ENCODE measurements at places on chromosomes 11 and 22.

DNA sequence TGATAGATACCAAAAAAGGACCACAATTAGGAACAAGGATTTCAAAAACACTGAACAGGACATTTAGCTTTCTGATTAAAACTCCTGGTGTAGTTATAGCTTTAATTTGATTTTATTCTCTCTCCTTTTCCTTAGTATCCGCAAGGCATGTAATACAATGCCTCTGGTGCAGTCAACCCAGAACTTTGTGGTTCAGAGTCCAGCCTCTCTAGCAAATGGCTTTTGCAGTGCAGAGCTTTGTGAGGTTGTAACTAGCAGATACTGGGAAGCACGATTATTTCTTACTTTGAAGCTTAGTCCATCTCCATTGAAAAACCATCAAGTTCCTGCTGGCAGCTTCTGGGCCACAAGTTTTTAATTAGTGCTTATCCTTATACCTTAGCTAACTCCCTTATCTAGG lies 79.8 kb downstream of the GRIA4 start:
- DNase-seq: no peak

- no peak for DNase-seq
Observed at GRCh38 chr11:2577031-2577990, 122.5 kb downstream of the KCNQ1OT1 start.

DNA sequence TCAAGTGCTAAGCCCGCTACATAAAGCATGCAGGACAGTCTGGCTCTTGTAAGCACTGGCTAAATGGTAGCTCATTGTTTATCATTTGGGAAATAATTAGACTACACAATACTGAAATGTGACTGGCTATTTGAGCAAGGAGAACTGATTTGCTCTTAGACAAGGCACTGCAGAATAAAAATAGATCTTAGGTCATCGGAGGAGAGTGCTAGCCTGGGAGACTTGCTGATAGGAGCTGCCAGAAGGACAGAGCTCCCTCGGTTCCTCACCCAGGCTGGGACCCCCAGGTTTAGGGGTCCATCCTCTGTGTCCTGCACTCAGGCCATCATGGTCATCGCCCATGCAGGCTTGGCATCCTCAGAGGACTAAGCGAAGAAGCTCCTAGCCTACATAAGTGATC lies 184.4 kb upstream of the NCAM1 start:
- DNase-seq: no peak

GRCh38 chr11:8760896-8761295 lies 78.3 kb downstream of the RPL27A start:
- no peak for DNase-seq

DNA sequence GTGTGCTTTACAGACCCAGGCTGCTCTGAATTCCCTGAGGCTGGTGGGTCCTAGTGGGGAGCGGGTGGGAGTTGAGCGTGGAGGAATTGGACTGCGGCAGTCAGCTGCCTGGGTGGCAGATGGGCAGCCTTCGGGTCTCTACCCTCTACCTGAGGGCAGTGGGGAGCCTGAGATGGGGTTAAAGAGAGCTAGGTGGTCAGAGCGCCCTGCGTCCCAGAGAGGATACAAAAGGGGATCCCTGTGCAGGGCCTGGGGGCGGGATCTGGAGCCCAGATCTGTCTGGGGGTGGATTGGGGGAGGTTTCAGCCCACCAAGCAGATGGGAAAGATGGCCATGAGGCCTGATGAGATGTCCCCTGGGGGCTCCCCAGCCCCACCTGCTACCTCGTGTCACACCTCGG lies 18.2 kb downstream of the KCTD17 start:
- no peak for DNase-seq

DNA sequence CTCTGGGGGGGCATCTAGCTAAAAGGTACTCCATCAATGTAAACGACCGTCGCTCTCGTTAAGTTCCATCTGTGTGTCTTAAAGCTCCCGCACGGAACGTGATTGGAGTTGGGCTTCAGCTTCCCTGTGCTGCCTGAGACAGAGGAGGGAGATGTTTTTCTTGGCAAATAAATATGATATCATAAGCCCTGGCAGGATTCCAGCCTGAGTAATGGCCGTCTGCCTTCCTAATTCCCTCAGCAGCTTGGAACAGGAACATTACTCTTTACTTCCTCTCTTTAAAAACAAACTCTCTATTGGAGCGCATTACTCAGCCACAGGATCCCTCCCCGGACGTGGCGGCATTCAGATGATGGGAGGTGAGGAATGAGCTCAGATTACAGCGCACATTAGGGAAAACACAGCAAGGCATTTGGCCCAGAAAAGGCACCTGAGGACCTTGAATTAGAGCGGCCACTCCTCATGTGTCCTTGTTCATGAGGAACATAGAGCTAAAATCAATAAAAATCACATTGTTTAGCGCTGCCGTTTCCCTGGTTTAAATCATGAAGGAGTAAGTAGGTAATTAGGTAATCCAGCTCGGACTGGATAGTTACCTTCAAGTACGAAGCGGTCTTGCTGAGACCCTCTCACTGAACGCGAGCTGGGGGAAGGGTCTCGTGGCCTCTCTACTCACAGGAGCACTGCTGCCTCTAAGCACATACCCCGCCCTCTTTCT lies 230.4 kb downstream of the ST3GAL4 start:
- peak; percentile 95 for DNase-seq

- no peak for DNase-seq
Observed at GRCh38 chr11:31355817-31356216, 13.7 kb downstream of the DCDC1 start.

DNA sequence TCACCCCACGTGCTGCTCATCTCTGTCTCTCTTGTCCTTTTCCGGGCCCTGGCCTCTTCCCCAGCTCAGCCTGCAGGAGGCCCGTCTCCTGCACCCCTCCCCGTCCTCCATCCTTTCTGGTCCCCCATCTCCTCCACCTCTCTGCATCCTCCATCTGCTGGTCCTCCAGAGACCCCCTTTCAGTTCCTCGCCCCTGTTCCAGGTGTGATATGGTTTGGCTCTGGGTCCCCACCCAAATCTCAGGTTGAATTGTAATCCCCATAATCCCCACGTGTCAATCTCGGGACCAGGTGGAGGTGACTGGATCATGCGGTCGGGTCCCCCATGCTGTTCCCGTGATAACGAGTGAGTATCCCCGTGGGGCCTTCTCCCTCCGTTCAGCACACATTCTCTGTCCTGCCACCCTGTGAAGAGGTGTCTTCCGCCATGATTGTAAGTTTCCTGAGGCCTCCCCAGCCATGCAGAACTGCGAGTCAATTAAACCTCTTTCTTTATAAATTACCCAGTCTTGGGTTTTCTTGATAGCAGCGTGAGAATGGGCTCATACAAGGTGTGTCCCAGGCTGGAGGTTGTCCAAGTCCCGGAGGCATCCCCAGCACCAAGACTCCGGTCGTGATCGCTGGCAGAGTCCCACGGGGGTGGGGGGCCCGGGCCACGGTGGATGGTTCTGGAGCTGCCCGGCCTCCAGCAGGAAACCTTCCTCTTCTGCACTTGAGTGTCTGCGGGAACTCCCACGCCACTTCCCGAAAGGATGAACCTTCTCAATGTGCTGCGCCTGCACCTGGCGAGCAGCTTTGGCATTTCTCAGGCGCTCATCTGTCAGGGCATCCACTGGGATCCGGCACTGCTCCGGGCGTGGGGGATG lies 29.0 kb upstream of the TOLLIP start:
- DNase-seq: no peak

DNA sequence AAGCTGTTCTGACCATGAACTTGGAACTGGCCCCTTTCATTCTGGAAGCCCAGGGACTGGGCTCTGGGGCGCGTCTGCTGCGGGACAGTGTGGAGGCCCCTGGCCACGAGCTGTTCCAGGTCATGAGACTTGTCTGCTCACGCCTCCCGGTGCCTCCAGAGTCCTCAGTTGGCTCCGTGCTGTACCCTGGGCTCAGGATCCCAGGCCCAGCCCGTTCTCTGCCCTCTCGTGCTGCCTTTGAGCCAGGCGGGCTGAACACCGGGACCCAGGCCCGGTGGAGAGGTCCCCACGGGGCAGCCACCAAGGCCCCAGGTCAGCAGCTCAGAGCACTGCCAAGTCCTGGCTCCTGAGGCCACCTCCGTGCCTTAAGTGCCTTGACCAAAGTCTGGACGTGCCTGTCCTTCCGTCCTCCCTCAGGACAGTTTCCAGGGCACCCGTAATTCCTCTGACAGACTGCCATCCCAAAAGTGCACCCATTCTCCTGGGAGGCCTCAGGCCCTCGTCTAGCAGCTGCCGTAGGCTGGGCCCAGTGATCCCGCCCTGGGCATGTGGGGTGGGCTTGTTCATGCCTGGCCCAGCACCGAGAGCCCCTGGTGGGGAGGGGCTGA lies 36.3 kb upstream of the PPARA start:
- no peak for DNase-seq

DNA sequence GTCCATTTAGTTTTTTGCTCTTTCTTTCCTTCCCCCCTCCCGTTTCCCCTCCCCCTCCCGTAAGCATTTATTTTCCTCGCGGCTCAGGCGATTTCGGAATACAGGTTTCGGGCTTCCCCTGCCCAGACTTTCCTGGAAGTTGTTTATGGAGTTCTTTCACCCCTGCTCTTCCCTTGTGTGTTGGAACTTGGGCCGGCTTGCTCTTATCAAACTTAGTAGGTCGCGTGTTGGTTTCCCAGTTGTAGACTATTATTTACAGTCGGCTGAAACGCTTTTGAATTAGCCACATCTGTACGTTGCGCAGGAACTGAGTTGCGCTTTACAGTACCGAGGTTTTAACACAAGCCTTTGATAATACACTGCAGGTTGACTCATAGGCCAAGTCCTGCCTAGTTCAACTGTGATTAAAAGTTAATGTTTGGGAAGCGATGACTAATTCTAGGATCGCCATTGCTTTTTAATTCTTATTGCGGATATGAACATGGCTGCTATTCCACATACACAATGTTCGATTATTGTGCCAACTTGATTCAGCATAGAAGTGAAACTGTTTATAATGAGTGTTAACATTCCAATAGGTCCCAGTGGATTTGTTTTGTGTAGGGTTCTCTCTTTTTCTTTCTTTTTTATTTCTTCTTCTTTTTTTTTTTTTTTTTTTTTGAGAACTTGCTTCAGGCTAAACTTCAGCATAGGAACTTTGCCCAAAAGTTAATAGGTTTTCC lies 1.7 kb downstream of the YAP1 start:
- peak; percentile 78 for DNase-seq

DNA sequence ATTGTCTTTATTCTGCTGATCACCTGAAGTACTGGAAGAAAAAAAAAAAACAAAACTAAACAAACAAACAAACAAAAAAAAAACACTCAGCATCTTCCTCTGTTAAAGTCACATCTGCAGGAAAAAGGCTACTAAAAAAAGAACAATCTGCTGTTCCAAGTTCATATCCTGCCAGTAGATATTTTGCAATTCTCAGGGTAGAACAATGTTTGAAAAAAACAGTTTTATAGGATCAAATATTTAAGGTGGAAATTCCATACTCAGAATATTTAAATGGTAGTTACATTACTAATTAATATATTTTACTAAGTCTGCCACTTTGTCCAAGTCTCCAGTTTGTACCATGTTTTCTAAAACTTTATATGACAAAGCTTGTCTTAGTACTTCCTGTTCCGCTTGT lies 175.2 kb downstream of the SBF2 start:
- DNase-seq: no peak

DNA sequence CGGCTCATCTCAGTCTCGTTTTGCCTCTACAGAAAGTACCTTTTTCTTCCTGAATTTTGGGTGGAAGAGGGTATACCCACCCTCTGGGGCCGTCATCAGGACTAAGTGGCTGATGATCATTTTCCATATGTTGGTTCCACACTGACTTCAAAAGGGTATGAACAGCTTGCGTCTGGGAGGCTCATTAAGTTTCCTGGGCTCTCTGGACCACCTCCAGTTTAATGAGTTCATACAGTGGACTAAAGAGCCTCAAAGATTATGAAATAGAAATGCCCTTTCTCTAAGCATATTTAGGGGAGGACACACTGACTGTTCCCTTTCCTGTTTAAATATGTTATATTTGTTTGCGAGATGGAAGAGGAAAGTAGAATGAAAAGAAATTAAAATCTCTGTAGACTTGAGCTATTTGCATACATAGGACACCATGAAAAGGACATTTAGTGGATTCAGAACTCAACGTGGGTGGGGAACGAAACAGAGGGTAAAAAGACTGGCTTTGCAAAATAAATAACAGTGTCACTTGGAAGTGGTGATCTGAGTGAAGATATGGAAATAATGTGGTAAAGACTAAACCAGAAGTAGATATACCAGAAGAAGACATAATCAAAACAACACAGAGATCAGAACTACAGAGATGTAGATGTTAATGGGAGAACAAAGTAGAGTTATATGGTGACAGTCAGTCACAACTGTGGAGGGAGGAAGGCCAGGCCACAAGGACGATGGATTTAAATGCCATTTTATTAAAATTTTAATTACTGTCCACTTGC lies 18.7 kb downstream of the LDLRAD3 start:
- no peak for DNase-seq

DNA sequence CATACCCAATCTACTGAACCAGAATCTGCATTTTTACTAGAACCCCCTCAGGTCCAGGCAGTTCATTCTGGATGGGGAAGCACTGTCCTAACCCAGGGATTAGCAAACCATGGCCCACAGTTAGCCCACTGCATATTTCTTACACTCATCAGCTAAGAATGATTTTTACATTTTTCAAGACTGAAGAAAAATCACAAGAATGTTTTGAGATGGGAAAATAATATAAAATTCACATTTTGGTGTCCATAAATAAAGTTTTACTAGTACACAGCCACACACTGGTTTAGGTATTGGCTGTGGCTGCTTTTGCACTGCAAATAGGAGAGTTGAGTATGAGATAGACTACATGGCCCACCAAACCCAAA lies 59.4 kb downstream of the PPFIBP2 start:
- no peak for DNase-seq

DNA sequence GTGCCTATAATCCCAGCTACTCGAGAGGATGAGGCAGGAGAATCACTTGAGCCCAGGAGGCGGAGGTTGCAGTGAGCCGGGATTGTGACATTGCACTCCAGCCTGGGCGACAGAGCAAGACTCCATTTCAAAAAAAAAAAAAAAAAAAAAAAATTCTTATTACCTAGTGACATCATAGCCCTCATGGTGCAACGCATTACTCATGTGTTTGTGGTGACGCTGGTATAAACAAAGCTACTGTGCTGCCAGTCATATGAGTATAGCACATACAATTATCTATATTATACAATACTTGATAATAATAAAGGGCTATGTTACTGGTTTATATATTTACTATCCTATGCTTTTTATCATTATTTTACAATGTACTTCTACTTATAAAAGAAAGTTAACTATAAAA lies 41.2 kb downstream of the OR2AT4 start:
- no peak for DNase-seq

DNA sequence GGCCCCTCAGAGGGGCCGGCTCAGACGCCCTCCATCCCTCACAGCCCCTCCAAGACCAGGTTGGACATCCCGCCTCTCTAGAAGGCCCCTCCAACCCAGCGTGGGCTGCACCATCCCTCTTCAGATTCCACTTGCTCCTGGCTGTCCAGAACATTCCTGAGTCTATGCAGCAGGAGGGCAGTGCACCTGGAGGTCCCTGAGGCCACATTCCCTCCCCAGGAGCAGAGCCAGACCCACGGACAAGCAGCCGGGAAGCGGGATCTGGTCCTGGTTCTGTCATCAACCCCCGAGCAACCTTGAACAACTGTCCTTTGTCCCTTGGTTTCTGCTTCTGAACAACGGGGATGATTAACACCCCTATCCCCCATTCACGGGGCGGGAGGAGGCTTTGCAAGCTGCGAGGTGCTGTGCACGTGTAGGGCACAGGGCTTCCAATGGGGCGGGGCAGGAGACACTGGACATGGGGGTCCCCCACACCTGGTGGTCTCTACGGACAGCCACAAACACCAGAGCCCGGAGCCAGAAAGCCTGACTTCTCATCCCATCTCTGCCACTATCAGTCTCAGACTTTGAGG lies 13.2 kb upstream of the PDGFB start:
- DNase-seq: no peak
